Stimulated activated CD4-positive, alpha-beta T cell treated with anti-CD3 and anti-CD28 coated beads, TNF-alpha, amount 100 ng/mL, for 4 hours (primary cell): ENCODE measurements at places on chromosomes 6 and 20.

GRCh38 chr6:4678506-4679300 is 97.5 kb upstream of the CDYL start:
- DNase-seq, result no peak

- DNase-seq, result no peak
Observed at GRCh38 chr6:125574604-125575003, 174.8 kb upstream of the HEY2 start.

- no peak for DNase-seq
Observed at GRCh38 chr6:50443144-50443543, 270.2 kb upstream of the TFAP2D start.

DNA sequence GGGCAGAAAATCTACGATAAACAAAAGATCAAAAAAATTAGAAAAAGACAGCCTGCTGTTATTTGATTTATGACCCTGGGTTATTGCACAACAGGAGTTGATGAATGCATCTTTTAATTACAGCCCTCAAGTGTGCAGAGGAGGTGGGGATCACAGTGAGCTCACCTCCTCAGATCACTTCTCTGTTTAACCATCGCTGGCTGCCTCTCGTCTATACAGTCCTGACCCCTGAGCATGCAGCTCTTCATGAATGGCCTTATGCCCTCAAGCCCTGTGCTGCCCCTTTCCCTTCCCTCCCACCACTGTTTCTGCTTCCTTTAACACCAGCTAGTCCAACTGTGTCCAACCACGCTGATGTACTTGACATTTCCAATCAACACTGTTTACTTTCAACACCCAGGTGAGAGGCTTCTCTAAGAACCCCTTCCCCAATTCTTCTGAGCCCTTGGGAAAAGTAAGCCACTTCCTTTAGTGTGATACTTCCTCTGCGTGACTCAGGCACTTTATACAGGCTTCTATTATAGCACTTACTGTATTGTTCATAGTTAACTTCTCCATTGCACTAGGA is 60.6 kb upstream of the RIPOR2 start:
- no peak for DNase-seq

- no peak for DNase-seq
Observed at GRCh38 chr6:2448826-2449571, 203.6 kb upstream of the GMDS start.

GRCh38 chr20:24878657-24879056 is 70.4 kb upstream of the CST7 start:
- no peak for DNase-seq

GRCh38 chr6:1390133-1390945 is 963 bp downstream of the FOXF2 start:
- no peak for DNase-seq

GRCh38 chr6:167214206-167214605 is 56.4 kb upstream of the GPR31 start:
- DNase-seq, result no peak

DNA sequence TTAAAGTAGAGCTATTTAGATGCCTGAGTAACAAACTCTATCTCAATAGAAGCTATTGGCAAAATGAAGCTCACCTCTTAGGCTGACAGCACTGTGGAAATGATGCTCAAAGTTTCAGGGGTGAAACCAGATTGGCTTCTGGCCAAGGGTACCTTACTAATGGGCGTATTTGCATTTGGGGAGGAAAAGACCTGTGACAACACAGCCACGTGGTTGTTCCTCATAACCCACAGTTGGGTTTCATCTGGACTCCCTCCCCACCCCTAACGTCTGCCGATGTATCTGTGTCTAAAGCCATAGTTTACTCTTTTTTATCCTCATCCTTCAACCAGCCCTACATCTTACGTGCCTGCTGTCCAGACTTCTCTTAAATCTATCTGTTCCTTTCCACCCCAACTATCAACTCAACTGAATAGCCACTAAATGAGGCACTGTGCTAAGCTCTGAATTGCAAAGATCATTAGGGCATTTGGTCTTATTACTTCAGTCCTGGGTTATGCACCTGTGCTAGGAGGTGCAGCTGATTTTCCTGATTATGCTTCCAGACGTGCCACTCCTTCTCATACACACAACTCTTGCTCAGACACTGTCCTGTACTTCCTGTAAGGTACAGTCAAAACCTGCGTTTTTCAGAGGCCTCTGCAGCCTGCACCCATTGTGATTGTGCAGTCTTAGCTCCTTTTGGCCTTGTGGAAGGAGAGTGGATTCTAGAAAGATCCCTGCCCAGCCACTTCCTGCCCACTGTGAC is 80.6 kb upstream of the ARMC2 start:
- DNase-seq, result no peak

GRCh38 chr6:11397622-11398450 is 139.7 kb upstream of the TMEM170B start:
- no peak for DNase-seq

- DNase-seq, result no peak
Observed at GRCh38 chr6:165807249-165807960, 144.4 kb upstream of the PDE10A start.

DNA sequence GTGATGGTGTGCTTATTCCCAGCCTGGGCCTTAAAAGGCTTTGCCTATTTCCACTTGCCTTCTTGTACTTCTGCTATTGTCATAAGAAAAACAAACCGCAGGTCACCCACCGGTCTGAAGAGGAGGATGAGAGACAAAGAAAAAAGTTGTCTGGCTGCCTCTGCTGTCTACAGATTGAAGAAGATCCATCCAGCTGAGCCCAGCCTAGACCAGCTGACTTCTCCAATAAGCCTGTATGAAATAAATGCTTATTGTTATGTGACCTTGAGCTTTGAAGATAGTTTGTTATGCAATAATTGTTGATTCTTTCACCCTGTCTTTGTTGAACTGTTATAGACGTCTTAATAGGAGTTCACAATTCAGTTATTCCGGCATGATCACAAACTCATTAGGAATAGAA is 223.8 kb upstream of the PRSS16 start:
- DNase-seq, result no peak

DNA sequence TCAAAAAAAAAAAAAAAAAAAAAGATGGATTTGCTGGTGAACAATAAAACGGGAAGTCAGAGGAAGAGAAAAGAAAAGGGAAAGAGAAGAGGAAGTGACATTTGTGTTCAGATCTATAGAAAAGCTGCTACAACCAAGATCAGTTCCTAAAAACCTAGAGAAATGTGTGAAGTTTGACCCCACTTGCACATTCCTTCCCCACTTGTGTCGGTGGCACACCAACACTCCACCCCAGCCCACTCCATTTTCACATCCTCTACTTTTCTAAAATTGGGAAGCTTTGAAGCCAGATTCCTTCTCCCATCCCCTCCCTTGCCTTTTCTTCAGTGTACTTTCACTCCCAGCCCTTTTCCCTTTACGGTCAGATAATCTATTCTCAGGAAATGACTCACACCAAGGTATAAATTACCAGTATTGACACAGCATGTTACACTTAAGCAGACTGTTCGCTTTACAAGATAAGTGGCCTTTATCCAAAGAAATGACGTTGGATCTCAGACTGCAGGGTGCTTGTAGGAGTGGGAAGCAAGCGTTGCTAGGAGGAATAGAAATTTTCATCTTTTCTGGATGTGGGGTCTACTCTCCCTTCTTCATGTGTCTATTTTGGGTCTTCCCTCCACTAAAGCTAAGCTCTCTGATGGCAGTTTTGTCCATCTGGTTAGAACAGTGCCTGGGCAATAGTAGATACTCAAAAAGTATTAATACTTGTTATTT is 92.5 kb upstream of the ADGRF1 start:
- DNase-seq, result no peak

DNA sequence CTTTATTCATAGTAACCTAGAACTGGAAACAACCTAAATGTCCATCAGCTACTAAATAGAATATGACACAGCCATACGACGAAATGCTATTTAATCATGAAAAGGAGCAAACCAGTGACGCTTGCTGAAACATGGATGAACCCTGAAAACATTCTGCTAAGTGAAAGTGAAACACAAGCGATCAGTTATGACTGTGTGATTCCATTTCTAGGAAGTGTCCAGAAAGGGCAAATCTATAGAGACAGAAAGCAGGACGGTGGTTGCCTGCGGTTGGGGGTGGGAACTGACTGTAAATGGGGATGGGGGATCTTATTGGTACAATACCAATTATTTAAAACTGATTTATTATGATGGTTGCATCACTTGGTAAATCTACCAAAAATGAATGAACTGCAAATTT is 126.8 kb downstream of the IPCEF1 start:
- peak; percentile 44 for DNase-seq

DNA sequence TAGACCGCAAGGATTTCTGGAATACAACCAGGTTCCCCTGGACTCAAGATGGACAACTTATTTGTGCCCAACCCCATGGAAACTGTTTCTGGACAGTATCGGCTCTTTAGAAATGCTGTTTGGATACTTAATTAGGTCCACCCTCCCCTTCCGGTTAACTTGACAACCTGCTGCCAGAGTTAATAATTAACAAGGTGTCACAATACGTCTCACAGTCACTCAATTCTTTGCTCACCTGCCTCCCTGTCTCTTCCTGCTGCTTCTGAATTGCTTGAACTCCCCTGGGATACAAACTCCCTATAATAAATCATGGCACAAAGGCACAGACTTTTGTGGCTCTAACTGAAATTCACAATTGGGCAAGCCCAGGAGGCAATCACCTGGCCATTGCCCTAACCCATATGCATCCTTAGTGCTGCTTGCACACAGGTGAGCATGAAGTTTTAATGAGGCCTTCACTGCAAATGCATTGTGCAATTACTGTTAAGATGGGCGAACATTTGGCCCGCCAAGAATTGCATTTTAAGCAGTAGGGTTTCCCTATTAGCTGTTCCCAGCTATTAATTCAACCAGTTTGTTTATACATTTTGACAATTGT is 504.4 kb upstream of the NOX3 start:
- DNase-seq, result no peak

GRCh38 chr6:161168281-161168891 is 105.5 kb downstream of the AGPAT4 start:
- DNase-seq, result no peak

- DNase-seq, result no peak
Observed at GRCh38 chr6:150272264-150272975, 96.4 kb upstream of the IYD start.

DNA sequence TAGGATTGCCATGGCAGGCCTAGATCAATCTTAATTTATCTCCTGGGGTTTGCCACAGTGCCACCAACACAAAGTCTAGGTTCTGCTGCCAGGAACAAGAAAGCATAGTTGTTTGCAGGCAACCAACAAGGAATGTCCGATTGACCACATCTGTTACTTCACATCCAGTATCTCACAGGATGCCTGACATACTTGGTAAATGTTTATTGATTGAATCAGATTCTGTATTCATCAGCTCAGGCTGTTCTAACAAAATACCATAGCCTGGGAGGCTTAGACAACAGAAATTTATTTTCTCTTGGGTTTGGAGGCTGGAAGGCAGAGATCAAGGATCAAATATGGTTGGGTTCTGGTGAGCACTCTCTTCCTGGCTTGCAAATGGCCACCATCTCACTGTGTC is 26.3 kb upstream of the MC3R start:
- no peak for DNase-seq

DNA sequence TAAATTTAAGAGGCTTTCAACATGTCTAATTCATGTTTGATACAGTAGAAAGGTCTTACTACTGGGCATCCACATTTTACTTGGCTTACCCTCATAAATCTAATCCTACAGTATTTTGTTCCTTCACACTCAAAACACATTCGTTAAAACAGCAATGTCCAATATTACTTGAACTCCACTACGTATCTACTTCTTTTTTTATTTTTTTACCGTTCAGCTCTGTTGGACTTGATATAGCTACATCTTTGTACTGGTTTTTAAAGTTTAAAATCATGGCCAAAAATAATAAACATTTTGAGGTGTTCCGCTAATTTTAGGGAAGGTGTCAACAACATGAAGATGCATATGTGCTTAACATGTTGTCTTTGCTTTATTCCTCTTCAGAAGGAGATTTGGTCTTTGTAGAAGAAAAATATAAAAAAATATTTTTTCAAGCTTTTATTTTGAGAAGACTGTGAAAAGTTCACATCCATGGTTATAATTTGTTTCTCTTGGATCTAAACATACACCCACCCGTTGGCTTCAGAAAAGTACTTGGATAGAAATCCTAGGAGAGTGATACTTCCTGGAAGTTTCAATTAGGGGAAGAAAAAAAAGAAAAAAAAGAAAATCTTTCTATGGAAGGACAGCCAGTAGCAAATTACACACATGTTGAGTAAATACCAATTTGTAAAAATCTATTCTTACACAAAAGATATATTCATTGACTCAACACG is 71.5 kb downstream of the EPB41L2 start:
- no peak for DNase-seq

- no peak for DNase-seq
Observed at GRCh38 chr20:38241201-38241600, 19.3 kb downstream of the KIAA1755 start.

DNA sequence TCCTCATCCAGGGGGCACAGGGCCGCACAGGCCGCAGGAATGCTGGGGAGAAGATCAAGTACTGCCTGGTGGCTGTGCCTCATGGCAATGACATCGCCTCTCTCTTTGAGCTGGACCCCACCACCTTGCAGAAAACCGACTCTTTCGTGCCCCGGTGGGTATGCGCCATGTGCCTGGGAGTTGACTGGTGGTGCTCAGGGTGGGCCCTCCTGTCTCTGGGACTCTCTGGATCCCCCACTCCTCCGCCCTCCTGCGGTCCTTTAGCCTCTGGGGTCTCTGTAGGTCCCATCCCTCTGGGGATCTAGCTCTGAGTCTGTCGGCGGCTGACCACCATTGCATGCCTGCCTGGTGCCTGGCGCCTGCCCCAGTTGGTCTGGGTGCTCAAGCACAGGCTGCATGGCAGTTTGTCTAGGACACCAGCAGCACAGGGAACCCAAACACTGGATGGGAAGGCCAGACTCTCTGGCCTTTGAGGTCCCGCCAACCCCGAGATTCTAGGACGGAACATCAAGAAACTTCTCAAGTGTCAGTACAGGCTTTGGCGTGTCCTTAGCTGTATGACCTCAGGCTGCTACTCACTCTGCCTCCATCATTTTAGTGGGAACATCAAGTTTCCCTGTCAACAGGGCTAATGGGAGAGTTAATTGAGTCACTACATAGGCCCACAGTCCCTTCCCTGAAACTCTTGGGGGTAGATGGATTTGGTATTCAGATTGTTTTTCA is 42.8 kb downstream of the ITPR3 start:
- no peak for DNase-seq

- no peak for DNase-seq
Observed at GRCh38 chr6:38640216-38640909, 634 bp upstream of the BTBD9 start.

DNA sequence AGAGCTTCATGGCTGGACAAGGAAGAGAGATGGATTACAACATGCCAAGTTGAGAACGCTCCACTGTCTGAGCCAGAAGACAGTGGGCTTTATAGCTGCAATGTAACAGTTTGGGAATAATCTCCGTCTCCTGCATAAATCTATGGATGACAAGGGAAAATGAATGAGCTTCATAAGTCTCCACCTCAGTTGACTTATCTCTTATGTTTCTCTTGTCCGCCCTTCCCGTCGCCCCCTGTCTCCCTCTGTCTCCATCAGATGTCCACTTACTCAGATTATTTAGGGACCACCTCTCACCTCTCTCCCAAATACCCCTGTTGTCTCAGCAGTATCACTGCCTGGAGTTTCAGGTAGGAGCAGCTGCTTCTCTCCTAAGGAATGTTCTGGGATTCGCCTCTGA is 13.7 kb upstream of the BPIFA2 start:
- DNase-seq, result no peak
